A172 (cell line): ENCODE measurements at places on chromosomes 7 and 10. TPM values are rescaled to one million over a fixed set of nuclear protein-coding genes. Genes with fewer than 3 reads are reported as not detected.
A peak's percentile ranks its signal among the peaks of the same experiment; 100 is the strongest.

Gene PTPN20
- total RNA-seq, result not detected in 2 replicates

DNA sequence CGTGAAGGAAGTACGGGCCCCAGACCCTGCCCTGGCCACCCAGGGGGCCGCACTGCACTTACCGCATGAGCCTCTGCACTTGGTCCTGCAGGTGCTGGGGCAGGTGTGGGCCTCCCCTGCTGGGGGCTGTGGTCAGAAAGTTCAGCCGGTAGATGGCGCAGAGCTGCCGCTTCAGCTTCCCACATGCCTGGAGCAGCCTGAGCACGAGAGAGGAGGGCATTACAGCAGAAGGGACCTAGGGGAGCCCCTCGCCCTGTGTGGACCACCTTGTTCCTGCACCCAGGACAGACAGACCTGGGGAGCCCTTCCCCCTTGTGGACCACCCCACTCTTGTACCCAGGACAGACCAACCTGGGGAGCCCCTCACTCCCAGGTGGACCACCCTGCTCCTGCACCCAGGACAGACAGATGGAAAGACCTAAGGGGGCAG lies 8.7 kb upstream of the PYROXD2 start:
- no peak for DNase-seq

DNA sequence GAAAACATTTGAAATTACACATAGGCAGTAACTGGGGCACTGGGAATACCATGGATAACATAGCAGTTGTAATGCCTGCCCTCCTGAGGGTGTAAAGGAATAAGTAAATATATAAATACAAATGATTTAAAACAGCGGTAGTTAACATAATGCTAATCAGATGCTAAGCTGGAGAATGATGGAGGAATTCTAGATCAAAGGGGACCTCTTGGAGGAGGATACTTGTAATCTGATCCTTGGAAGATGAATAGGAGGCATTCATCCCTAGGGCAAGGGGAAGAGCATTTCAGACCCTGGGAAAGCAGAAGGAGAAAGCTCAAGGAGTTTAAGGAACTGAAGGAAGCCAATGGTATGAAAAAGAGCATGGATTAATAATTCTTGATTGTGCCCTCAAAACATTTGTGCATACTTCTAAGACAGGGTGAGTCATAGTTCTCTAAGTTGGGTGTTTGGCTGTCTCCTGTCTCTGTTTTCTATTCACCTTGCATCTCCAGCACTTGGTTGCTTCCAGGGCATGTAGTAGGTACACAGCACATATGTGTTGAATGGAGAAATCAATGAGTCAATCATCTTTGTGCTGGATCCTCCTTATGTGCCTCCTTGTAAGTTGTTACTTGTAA lies 54.8 kb upstream of the PLPP4 start:
- no peak for DNase-seq

- DNase-seq, result no peak
Observed at GRCh38 chr7:37988721-37989650, 68.5 kb downstream of the EPDR1 start.

DNA sequence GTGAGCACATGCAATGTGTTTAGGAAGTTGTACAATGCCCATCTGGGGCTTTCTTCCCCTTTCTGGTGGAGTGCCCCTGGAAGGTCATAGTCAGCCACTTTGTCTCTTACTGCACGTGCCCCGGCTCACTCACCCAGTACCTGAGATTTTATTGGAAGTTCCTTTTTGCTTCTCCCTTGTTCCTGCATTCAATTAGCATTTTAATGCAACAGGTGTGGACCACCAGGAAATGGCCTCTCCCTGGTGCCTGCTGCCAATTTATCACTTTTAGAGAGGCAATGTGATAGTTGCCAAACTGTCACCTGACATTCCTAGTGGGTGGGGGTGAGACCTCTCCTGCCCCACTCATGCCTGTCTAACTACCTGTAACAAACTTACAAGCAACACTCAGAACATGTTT lies 293.4 kb upstream of the DKK1 start:
- no peak for DNase-seq

GRCh38 chr10:63030536-63030935 lies 102.6 kb upstream of the NRBF2 start:
- DNase-seq, result no peak

DNA sequence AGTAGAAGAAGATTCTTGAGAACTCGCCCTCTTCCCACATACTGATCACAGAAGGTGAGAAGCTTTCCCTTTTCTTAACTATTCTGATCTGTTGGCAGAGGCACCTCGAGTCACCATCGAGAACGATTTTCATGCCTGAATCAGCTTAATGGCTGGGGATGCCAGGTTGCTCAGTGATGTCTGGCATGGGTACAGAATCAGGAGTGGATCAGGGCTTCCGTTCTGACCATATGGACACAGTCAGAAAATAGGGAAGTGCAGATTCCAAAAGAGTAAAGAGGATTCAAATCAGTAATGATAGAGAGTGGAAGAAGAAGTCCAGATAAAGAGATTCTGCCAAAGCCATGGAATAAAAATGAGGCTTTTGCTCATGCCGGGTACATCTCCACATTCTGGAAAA lies 52.0 kb upstream of the GRB10 start:
- DNase-seq, result no peak

- DNase-seq, result peak; percentile 76
Observed at GRCh38 chr10:16828701-16829175, 11.5 kb upstream of the RSU1 start.

DNA sequence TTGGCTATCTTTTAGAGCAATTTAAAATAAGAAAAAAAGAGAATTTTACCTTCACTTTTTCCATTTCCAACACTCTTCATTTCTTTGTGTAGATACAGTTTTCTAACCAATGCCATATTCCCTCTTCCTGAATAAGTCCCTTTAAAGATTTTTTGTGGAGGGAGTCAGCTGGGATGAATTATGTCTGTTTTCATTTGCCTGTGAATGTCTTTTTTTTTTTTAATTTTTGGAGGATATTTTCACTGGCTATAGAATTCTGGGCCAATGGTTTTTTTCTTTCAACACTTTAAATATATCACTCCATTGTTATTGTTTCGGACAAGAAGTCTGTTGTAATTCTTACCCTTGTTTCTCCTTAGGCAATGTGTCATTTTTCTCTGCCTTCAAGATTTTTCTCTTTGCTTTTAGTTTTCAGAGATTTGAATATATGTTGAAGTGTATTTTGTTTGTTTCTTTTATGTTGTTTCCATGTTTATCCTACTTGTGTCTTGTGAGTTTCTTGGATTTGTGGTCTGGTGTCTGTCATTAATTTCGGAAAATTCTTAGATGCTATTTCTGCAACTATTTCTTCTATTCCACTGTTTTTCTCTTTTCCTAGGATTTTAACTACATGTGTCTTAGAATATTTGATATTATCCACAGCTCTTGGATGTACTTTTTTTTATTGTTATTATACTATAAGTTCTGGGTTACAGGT lies 20.0 kb upstream of the CXCL12 start:
- DNase-seq, result no peak

DNA sequence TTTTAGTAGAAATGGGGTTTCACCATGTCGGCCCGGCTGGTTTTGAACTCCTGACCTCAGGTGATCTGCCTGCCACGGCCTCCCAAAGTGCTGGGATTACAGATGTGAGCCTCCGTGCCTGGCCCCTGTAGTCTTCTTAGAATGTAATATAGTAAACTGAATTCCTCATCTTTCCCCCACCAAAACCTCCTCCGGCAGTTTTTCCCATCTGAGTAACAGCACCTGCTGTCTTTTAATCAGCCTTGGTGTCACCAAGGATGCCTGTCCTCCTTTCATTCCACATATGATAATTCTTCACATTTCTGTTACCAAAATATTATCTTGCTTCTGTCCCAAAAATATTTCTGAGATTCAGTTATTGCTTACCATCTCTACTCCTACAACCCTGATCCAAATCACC lies 80.2 kb downstream of the ZEB1 start:
- no peak for DNase-seq

- DNase-seq, result no peak
Observed at GRCh38 chr10:99964791-99965190, 45.0 kb downstream of the DNMBP start.
